Stimulated activated memory B cell treated with anti-CD40 and anti-IgM and Interleukin-4, amounts not matched to agents 10 μg/mL and 1 μg/mL and 100 μg/mL, for 72 hours (primary cell): ENCODE measurements at places on chromosomes 5 and 9.

- no peak for ATAC-seq
Observed at GRCh38 chr5:58504766-58505165, 13.5 kb downstream of the GAPT start.

GRCh38 chr9:72627956-72628540 is 106.6 kb downstream of the TMC1 start:
- no peak for ATAC-seq

- no peak for ATAC-seq
Observed at GRCh38 chr9:30235564-30235963, 2148.9 kb upstream of the ACO1 start.

GRCh38 chr5:62814991-62815390 is 236.4 kb downstream of the LRRC70 start:
- no peak for ATAC-seq

DNA sequence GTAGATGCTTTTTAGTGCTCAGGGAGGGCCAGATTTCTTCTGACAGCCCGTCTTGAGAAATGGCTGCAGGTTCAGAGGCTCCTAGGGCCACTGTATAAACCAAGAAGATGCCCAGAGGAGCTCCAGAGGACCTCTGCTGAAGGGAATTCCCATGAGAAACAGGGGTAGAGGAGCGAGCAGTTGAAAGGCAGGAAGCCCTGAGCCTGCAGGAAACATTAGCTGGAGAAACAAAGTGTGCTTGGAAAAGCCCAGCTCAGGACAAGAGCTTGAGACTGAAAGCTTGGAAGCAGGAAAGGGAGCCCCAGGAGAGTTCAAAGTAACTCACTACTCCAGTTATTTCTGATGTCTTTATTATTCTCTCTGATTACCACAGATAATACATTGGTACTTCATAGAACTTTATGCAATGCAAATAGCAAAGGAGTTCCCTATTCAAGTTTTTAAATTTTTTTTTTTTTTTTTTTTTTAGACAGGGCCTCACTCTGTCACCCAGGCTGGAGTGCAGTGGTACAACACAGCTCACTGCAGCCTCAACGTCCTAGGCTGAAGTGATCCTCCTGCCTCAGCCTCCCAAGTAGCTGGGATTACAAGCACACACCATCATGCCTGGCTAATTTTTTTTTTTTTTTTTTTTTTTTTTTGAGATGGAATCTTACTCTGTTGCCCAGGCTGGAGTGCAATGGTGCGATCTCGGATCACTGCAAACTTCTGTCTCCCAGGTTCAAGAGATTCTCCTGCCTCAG is 16.5 kb downstream of the HBEGF start:
- ATAC-seq = no peak

GRCh38 chr9:96484521-96484931 is 34.6 kb downstream of the HABP4 start:
- peak; percentile 98 for ATAC-seq

GRCh38 chr5:31385774-31386537 is 145.9 kb downstream of the DROSHA start:
- ATAC-seq = no peak
